ENCODE measurements at places on chromosomes 6 and 20.

DNA sequence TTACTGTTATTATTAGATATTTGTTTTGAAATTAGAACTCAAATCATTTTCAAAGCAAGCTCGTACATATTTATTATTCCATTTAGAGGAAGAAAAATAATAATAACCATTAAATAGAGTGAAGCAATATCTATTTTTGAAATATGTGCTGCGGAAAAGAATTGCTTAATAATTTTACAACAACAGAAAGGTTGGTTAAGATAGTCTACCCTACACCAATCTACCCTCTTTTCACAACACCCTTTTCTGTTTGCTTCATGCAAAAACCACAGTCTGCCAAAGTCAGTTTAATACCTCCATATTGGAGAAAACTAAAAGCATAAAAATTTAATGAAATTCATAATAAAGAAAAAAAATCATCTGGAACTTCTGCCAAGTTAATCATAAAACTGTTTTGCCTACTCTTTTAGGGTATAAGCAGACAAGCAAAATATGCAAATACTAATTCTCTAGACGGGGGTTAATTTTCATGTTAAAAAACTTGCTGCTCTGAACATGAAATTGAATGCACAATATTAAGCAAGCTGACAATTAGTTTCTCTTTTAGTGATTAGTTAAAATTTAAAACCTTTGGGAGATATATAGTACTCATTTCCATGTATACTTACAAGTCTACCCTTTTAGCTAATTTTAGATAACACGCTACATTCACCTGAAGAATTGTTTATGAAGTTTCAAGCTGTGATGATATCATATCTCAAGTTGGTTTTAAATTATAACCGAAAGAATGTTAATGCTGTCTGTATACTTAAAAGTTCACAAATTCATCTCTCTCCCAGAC lies 100.2 kb downstream of the AHI1 start:
- DNase-seq, result no peak

- no peak for DNase-seq
Measured at GRCh38 chr6:13177664-13178063, 150.7 kb downstream of the TBC1D7 start.

DNA sequence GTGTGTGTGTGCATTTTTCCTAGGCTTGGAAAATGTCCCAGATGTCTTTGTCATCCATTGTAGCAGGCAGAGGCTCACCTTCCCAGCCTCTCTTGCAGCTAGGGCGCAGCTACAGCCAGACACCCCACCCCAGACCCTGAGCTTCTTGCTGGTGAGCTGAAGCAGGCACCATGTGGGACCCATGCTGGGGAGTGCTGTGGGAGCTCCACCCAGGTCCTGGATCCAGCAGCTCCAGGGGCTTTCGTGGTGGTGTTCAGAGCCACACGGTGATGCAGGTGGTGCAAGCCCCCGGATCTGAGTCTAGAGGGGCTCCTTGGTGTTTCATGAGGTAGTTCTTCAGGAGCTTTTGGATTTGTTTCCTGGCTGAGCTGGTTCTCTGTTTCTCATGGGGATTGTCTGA lies 56.0 kb upstream of the ZFP64 start:
- no peak for DNase-seq

GRCh38 chr6:157150076-157150475 lies 173.2 kb downstream of the TMEM242 start:
- no peak for DNase-seq

DNA sequence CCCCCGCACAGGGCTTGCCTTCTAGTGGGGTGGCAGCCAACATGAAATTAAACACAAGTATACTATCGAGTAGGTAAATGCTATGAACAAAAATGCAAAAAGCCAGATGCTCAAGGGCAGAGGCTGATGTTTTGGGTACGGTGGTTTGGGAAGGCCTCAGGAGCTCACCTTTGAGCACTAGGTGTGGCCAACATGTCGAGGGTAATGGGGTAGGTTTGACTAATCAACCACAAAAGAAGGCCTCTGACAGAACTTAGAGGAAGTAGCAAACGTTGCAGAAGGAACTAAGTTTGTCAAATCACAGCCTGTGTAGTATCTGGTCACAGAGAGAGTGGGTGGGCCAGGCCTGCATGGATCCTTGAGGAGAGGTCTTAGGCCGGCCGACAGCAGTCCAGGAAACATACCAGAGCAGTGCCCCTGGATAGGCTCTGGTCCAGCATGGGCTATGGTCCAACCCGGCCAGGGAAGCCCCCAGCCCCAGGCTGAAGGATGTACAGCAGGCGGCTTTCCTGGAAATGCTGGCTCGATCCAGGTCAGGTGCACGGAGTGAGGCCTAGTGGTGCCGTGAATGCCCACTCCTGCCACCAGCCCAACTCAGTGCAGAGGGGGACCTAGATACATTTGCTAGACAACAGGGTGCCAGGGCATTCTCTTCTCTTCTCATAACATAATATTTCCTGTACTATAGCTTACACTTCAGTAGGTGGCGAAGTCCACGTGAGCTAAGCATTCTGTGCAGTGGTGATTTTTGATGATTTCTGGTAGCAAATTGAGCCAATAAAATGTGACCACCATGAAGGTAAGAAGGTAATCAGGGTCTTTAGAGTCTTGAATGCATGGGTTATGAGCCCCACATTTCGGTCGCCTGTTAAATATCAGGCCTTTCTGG lies 56.3 kb upstream of the CD93 start:
- no peak for DNase-seq

- no peak for DNase-seq
Measured at GRCh38 chr6:79201983-79202382, 32.5 kb downstream of the HMGN3 start.

DNA sequence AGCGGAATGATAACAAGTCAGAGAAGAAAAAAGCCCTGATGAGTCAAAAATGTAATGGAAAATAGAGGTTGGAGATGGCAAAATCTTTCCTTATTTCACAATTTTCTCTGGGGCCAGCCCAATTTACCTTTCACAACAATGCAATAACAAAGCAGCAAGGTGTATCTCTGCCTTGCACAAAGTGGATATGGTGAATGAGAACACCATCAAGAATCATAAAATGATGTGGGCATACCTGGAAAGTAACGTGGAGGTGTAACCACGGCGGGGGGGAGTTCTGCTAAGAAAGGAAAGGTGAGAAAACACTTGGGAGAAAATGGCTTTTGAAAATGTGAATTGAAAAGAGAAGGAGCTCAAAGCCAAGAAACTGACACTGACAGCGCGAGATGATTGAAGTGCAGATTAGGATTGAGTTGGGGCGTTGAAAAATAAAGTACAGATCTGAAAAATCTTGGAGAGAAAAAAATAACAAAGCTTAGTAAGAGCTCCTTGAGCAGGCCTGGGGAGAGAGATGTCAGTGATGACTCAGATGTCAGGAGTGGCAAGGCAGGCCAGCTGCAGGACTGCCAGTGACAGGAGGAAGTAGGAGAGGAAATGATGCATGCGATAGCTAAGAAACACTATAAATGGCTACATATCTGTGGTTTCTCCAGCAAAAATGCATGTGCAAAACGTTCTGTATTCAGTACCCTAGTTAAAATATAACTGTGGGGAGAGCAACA lies 26.2 kb downstream of the ARHGAP18 start:
- no peak for DNase-seq

- no peak for DNase-seq
Measured at GRCh38 chr6:68958327-68958726, 323.2 kb downstream of the ADGRB3 start.

GRCh38 chr6:28008053-28008452 lies 51.0 kb downstream of the OR2B6 start:
- no peak for DNase-seq

DNA sequence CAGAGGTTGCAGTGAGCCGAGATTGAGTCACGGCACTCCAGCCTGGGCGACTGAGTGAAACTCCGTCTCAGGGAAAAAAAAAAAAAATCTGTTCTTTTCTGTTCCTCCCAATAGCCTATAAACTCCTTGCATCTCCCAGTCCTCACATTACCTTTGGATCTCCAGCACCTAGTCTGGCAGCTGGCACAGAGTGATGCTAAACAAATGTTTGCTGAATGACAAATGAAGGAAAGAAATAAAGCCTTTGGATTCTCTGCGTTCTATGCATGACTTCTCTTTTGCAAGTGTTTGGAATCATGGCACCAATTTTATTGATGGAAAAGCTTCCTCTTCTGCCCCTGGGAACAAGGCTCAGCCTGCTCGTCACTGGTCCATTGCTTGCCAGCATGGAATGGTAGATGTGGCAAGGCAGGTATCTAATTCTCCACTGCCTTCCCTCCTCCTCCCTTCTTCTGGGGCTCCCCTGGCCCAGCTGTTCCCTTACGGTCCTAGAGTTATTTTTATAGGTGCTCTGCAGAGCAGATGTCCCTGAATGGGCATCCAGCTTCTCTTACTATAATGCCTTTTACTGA lies 53.6 kb upstream of the FYN start:
- DNase-seq, result no peak

DNA sequence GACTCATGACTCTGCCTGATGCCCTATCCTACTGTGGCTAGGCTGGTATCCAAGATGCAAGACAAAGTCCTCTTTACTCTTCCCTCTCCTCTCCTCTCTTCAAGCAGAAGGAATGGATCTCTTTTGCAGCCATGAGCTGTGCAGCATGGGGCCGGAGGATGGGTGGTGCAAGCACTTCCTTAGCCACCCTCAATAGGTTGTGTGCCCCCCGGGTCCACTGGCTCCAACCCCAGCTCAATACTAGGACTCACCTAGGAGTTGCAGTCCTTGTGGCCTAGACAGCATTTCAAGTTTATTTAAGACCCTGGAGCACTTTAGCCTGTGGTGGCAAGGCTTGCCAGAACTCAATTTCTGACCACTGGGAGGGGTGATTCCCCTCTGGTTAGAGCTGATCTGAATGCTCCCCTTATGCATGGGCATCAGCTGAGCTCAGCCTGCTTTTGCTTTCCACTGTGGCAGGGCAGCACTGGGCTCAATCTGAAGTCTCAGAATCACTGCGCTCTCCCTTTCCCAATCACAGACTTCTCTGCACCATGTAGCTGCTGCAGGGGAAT lies 29.0 kb upstream of the GRM4 start:
- no peak for DNase-seq

GRCh38 chr6:22108199-22108598 lies 188.6 kb downstream of the PRL start:
- no peak for DNase-seq

DNA sequence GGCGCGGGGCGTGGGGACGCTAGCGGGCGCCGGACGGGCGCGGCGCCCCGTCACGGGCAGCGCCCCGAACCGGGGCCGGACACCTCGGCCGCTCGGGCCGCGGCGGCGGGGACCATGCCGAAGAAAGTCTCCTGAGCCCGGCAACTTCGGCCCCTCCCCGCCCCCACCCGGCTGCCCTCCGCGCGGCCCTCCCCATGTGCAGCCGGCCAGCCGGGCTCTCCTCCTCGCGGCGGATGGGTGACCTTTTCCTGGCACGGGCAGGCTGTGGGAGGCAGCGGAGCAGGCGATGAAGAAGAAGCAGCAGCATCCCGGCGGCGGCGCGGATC lies 278 bp downstream of the UST start:
- no peak for DNase-seq

DNA sequence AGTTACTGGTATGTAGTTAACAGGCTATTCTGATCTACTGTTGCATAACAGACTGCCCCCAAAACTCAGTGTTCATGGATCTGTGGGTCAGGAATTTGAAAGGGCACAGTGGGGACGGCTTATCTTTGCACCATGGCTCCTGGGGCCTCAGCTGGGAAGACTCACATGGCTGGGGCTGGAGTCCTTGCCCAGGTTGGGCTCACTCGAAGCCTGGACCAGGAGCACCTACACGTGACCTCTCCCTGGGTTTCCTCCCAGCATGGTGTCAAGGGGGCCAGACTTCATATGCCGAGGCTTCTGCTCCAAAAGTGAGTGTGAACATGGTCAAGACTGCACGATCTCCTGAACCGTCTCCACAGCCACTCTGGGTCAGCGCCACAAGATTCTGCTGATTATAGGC lies 11.7 kb downstream of the SYNDIG1 start:
- no peak for DNase-seq

- no peak for DNase-seq
Measured at GRCh38 chr6:108451816-108452215, 108.9 kb upstream of the FOXO3 start.

GRCh38 chr20:48850977-48851299 lies 23.1 kb upstream of the PREX1 start:
- DNase-seq, result no peak

- no peak for DNase-seq
Measured at GRCh38 chr6:37048851-37049757, 43.6 kb downstream of the FGD2 start.

DNA sequence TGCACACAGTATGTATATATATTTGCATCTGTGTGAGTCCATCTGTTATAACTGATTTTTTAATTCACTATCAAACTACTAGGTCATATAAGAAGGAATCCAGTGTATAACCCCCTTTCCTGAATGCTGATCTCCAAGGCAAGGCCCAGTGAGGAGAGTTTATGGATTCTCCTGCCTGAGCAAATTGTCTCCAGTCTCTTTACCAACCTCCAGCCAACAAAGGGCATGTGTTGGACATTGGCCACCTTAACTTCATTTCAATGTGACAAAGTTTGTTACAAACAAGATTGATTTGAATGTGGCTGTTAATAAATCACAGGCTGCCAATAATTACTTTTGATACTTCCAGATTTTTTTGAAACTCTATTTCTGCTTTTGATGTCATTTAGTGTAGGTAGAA lies 191.6 kb downstream of the HAO1 start:
- DNase-seq, result no peak

DNA sequence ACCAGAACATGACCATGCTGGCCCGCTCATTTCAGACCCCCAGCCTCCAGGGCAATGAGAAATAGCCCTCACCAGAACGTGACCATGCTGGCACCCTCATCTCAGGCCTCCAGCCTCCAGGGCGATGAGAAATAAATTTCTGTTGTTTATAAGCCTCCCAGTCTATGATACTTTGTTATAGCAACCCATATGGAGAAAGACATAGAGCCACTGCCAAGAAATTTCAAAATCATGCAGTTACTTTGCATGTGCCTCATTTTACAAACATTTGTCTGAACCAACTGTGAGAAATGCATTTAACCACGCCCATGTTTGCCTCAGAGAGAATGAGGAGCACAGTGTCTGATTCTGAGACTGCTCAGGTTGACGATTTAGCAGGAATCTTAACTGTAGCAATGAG lies 15.5 kb downstream of the CYP39A1 start:
- DNase-seq, result no peak

DNA sequence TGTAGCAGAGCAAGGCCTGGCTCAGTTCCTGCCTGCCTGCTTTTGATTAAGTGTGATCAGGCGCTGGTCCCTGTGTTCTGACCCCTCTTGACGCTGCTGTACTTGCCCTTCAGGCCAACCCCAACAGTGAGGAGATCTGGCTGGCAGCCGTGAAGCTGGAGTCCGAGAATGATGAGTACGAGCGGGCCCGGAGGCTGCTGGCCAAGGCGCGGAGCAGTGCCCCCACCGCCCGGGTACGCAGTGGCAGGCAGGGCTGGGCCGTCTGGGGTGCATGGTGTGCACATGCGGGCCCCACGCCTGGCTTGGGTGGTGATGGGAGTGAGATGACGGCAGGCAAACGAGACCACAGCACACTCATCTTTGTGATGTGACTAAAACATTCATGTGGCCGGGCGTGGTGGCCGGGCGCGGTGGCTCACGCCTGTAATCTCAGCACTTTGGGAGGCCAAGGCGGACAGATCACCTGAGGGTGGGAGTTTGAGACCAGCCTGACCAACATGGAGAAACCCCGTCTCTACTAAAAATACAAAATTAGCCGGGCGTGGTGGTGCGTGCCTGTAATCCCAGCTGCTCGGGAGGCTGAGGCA lies 10.1 kb upstream of the C20orf204 start:
- no peak for DNase-seq
